Activated T-helper 1 cell treated with anti-CD3 and anti-CD28 coated beads, Interleukin-12 subunit alpha, Interleukin-12 subunit beta, Interleukin-2, Interleukin-4 antibody, amounts not matched to agents 30 ng/mL and 10 ng/mL and 1 ng/mL, durations not matched to agents 14 hours and 24 hours and 36 hours (primary cell): ENCODE measurements at places on chromosomes 4 and X. TPM values are rescaled to one million over a fixed set of nuclear protein-coding genes. Genes with fewer than 3 reads are reported as not detected.

DNA sequence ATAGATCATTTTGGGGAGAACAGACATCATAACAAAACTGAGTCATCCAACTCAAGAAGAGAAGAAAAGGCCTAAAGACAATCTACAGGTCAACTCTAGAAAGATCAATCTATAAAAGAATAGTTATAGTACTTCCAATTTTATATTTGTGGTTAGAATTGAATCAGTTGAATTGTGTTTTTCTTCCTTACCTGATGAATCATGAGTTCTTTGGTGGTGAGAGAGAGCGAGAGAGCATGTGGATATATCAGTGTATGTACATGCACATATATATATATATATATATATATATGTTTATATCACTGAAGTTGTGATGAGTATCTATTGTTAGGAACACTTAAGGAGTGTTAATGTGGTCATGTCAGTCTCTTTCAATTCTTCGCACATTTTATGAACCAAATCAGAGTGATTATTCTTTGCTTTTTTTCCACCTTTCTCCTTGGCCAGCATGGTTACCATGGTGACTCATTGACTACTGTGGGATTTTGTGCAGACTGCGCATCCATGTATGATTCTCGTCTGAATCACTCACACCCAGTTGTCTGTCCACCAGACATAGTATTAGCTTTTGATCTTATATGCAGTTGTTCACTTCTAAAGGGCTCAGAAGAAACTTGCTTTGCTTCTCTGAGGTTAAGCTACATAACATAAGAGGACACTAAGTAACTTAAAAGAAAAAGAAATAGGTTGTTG lies 90.4 kb upstream of the RAB40AL start:
- H3K36me3 ChIP-seq: peaks cover 5% of the 10 kb centered on the region
- DNase-seq: no peak
- no peaks in the 10 kb centered on the region for H3K27me3 ChIP-seq
- H3K27ac ChIP-seq: no peak overlapping the region
- H3K4me3 ChIP-seq: no peak overlapping the region

GRCh38 chr4:164937576-164938270 lies 39.7 kb downstream of the TRIM61 start:
- no peak overlapping the region for H3K27ac ChIP-seq
- H3K27me3 ChIP-seq: peaks cover 18% of the 10 kb centered on the region
- H3K36me3 ChIP-seq: no peaks in the 10 kb centered on the region
- H3K4me1 ChIP-seq: no peaks in the 10 kb centered on the region

DNA sequence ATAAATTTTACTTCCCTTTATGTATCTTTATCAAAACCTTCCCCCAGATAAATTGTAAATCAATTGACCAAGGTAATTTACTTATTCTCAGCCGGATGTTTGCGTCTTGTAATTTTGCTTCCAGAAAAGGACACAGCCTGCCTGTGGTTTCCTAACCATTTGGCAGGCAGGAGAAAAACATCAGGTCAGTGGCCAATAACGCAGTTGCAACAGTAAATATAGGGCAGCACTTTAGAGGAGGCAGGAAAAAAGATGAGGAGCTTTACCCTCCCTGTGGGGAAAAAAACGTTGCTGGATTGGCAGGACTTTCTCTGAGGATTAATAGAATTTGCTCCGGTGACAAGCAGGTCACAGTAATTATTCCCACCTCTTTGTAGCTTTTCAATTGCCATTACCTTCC lies 2618.1 kb downstream of the ARAP2 start:
- no peaks in the 10 kb centered on the region for H3K4me1 ChIP-seq
- no peaks in the 10 kb centered on the region for H3K27me3 ChIP-seq
- H3K4me3 ChIP-seq: no peak overlapping the region
- H3K27ac ChIP-seq: no peak overlapping the region

- no peaks in the 10 kb centered on the region for H3K4me1 ChIP-seq
- H3K27ac ChIP-seq: no peak overlapping the region
- H3K36me3 ChIP-seq: peaks cover 17% of the 10 kb centered on the region
- no peak overlapping the region for H3K4me3 ChIP-seq
These were observed 20.2 kb downstream of the ITGB1BP2 start for GRCh38 chrX:71321731-71322130.

GRCh38 chrX:10231461-10231860 lies 74.7 kb downstream of the CLCN4 start:
- no peak overlapping the region for H3K27ac ChIP-seq
- no peaks in the 10 kb centered on the region for H3K36me3 ChIP-seq
- no peak overlapping the region for H3K4me3 ChIP-seq
- no peak for DNase-seq

GLUD2 gene
- 0.67 and 0.71 TPM in 2 replicates for total RNA-seq

DNA sequence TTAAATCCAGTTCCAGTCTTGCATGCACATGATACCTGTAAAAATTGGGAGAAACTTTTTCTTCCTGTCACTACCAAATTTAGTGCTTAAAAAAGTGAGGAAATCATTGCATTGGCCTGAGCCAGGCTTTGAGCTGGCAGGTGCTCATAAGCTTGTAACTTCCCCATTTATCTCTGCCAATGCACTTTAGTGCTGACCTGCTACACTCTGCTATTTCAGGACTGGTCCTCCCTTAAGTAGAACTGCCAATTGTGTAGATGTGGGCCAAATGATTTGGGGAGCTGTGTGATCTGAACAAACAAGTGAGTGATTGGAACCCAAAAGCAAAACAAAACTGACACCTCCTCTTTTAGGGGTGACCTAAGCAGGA lies 51.8 kb downstream of the ZNF827 start:
- no peaks in the 10 kb centered on the region for H3K4me1 ChIP-seq
- H3K27ac ChIP-seq: no peak overlapping the region
- no peak overlapping the region for H3K4me3 ChIP-seq
- no peak for DNase-seq
- H3K27me3 ChIP-seq: no peaks in the 10 kb centered on the region

CDKL2 gene
- total RNA-seq: 0.16 and 0.22 TPM in 2 replicates

CTAG1A gene
- not detected in 2 replicates for total RNA-seq

GRCh38 chr4:137664046-137664387 lies 131.7 kb upstream of the PCDH18 start:
- H3K36me3 ChIP-seq: no peaks in the 10 kb centered on the region
- no peak overlapping the region for H3K27ac ChIP-seq
- H3K4me3 ChIP-seq: no peak overlapping the region
- no peaks in the 10 kb centered on the region for H3K27me3 ChIP-seq
- DNase-seq: no peak

GRCh38 chrX:1853916-1854315 lies 239.1 kb downstream of the ASMT start:
- H3K27me3 ChIP-seq: no peaks in the 10 kb centered on the region
- H3K36me3 ChIP-seq: no peaks in the 10 kb centered on the region
- H3K4me3 ChIP-seq: no peak overlapping the region
- no peak overlapping the region for H3K27ac ChIP-seq
- DNase-seq: no peak

- H3K4me1 ChIP-seq: no peaks in the 10 kb centered on the region
- no peaks in the 10 kb centered on the region for H3K27me3 ChIP-seq
- no peak overlapping the region for H3K27ac ChIP-seq
- no peak overlapping the region for H3K4me3 ChIP-seq
These were observed 71.3 kb downstream of the MAP3K15 start for GRCh38 chrX:19443869-19444526.

MAGEA3 gene
- not detected in 2 replicates for total RNA-seq

DNA sequence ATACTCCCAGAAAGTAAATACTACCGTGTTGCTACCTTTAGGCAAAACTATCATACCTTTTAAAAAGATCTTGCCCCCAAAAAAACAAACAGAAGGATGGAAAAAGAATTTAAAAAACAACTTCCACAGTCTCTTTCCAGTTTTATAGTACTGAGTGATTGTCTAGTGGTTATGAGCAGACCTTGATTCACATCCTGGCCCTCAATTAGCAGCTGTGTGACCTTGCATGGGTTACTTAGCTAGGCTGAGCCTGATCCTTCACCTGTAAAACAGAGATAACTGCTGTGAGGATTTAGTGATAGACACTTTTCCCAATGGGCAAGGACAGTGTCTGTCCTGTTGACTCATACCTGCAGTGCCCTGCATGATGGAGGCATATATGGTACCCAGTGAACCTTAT lies 49.0 kb downstream of the SMAD1 start:
- H3K4me1 ChIP-seq: no peaks in the 10 kb centered on the region
- no peak overlapping the region for H3K27ac ChIP-seq
- H3K27me3 ChIP-seq: peaks cover 3% of the 10 kb centered on the region
- DNase-seq: no peak

GRCh38 chrX:107448998-107449835 lies at the start of gene FRMPD3:
FRMPD3 (plus strand) TSS chrX:107449652; CDS start chrX:107526589, 76,937 bp downstream.
- no peak for DNase-seq
- peak within 1 kb of the TSS; percentile 57 for H3K4me3 ChIP-seq
- H3K27me3 ChIP-seq: peaks cover 49% of the 10 kb centered on the region
- peaks cover 6% of the 10 kb centered on the region for H3K4me1 ChIP-seq
- no peaks in the 10 kb centered on the region for H3K36me3 ChIP-seq

GRCh38 chr4:56245547-56246232 lies 141.6 kb downstream of the AASDH start:
- H3K36me3 ChIP-seq: no peaks in the 10 kb centered on the region
- DNase-seq: no peak
- peaks cover 8% of the 10 kb centered on the region for H3K27me3 ChIP-seq
- no peak overlapping the region for H3K4me3 ChIP-seq

- DNase-seq: no peak
- no peaks in the 10 kb centered on the region for H3K4me1 ChIP-seq
- no peak overlapping the region for H3K4me3 ChIP-seq
- no peaks in the 10 kb centered on the region for H3K36me3 ChIP-seq
- H3K27ac ChIP-seq: no peak overlapping the region
These were observed 1364.4 kb downstream of the STIM2 start for GRCh38 chr4:28225050-28225449.
